ENCODE measurements at places on chromosomes 2 and 18.
A peak's percentile ranks its signal among the peaks of the same experiment; 100 is the strongest.

DNA sequence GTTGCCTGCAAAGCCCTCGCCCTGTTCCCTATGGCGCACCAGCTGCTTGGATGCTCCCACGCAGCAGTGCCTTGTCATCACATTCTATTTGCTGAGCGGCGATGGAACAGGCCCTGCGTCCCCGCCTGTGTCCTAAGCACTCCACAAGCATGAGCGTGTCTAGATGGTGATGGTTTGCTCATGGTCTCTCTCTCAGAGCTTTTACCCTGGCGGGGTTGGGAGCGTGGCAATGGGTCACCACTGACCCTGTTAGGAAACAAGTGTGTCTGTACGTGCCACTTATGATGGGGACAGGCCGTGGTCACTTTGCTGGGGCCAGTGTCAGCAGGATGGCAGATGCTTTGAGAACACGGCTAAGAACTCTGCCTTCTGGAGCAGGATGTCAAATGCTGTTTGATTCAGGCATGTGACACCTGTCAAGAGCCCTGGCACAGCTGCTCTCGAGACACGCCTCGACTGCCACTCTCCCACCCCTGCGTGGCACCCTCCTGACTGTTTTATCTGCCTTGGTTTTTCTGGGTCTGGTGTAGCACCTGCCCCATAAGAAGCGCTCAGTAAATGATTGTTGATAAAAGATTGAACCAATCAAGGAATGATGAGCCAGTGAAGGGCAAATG lies 44.2 kb downstream of the RRM2 start:
- DNase-seq = no peak

- DNase-seq = no peak
Observed at GRCh38 chr2:230472621-230473018, 56.6 kb downstream of the SP100 start.

DNA sequence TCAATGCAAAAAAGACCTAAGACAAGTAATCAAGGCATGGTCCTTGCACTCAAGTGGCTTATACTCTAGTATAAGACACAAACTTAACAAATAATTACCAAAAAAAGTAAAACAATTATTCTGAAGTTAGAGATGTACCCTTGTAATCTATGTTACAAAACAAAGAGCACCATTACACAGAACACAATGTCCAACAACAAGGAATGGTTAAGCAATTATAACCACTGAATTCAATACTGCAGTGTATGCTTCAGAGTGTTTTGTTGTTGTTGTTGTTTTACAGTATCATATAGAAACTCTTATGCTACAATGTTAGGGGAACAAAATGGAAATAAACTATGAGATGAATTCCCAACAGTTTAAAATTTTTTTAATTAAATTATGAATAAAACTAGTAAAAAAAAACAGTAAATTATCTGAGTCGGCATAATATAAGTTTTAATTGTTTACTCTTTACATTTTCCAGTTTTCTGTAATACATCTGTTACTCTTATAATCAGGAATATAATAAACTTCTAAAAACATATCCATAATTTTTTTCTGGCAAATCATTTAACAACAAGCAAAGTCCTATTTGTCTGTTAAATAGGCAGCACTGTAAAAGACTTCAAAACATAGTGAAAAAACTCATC lies 29.2 kb downstream of the ROCK2 start:
- DNase-seq = no peak

DNA sequence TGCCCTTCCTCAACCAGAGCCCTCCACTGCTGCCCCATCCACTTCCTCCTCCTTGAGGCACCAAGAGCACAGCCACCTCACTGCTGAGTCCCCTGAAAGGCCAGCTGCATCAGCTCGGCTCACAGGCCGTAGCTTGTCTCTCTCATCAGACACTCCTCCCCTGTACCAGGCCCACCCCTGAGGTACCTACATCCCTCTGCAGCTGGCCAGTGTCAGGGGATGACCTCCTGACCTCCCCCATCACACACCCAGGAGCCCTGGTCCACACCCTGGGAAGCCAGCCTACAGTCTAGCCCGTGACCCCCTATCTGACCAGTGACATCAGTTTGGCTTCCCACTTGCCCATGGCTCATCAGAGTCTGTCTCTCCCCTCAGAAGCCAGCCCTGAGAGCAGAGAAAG lies 205.6 kb downstream of the TNS1 start:
- no peak for DNase-seq

GRCh38 chr2:200431996-200432705 lies 77.7 kb downstream of the KCTD18 start:
- no peak for DNase-seq

GRCh38 chr2:239826376-239826775 lies 198.8 kb downstream of the NDUFA10 start:
- DNase-seq = no peak

GRCh38 chr18:59769129-59769865 lies 72.1 kb upstream of the CCBE1 start:
- no peak for DNase-seq

GRCh38 chr2:195051401-195051800 lies 605.6 kb upstream of the SLC39A10 start:
- DNase-seq = no peak

GRCh38 chr2:56347881-56348280 lies 164.1 kb downstream of the CCDC85A start:
- no peak for DNase-seq

- DNase-seq = peak; percentile 21
Observed at GRCh38 chr2:212364112-212364985, 174.3 kb downstream of the ERBB4 start.

DNA sequence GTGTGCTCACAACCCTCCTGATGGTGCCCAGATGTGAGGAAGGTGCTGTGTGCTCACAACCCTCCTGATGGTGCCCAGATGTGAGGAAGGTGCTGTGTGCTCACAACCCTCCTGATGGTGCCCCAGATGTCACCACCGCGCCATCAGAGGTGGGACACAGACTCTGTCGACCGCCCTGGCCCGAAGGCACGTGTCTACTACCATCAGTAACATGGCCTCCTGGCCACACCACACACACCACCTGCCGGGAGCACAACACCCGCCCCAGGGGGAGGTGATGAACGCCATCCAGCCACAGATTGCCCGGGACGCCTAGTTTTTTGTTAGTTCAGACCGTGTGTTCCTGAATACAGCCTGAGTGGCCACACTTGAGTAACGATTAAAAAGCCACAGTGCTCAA lies 24.5 kb downstream of the HDAC4 start:
- DNase-seq = no peak

GRCh38 chr2:62471816-62472215 lies 34.2 kb downstream of the TMEM17 start:
- no peak for DNase-seq

- DNase-seq = no peak
Observed at GRCh38 chr2:8123464-8123863, 558.4 kb upstream of the ID2 start.

DNA sequence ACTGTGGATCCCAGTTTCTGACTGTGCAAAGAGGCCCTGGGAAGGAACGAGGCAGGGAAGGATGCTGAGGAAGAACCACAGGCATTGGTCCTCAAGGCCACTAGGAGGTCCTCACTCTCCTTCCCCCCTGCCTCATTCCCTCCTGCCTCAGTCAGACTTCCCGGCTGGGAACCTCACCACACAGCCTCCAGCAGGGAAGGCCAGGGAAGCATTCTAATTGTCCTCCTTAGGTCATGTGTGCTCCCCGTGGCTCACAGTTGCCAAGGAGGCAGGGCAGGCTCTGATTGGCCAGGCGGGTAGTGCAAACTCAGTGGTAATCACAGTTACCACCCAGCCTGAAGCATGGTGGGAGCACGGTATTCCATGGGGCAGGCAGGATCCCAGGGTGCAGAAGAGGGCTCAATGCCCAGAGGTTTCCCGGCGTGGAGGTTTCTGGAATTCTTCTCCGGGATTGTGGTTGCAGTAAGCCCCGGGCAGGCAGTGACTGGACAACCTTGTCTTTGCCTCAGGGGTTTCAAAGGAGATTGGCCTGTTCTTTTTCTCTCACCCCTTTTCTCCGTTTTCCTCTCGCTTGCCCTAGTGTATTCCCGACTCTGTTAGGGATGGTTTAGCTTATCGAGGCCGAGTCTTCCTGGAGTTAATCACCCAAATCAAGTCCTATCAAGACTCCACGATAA lies 27.1 kb downstream of the FER1L5 start:
- DNase-seq = no peak

- peak; percentile 14 for DNase-seq
Observed at GRCh38 chr18:23340661-23341060, 112.4 kb upstream of the RIOK3 start.

DNA sequence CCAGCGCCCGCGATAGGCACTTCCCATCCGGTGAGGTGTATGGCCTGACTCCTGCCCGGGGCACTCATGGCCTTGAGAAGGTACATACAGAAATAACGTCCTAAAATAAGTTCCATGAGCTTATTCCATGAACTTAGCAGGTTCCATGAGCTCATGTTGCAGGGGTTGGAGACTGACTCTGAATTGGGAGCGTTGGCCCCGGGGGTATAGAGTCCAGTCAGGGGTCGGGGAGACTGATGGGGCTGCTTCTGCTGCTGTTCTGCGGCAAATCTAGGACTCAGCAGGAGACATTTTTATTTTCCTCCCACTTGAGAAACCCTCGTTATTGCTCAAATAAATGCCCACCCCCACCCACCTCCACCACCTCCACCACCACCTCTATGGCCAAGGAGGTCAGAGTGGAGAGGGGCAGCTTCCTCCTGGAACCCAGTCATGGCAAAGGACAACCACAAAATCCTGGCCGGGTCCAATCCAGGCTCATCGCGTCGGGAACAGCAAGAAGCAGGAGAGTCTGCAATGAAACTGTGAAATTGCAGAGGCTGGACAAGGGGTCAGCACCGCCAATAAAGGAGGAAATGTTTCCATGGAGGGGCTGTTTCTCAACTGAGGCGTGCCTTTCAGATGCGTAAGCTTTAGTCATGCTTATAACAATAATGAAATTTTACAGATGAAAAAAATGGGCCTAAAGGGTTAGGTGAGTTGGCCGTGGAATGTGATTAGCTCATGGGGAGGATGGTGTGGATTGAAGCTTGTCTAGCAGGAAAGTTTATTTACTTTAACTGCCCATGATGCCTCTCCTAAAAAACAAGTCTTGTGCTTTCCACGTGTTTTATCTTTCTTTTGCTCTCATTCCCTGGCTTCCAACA lies 136.6 kb upstream of the ALKAL2 start:
- DNase-seq = no peak

GRCh38 chr2:133146893-133147292 lies 421.4 kb downstream of the NCKAP5 start:
- DNase-seq = no peak

DNA sequence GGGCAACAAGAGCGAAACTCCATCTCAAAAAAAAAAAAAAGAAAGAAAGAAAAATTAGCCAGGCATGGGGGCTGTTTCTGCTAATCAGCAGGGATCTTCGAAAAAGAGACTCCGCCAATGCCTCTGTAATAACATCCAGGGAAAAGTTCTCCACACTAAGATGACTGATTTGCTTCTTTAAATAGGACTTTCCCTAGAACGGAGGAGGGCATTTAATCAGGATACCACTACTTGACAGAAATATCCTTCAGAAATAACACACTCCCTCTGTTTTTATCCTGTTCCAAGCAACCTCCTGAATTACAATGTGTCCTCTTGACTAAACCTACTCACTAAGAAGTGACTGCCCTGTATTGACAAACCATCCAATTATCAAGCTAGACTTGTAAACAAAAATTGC lies 21.7 kb downstream of the REV1 start:
- DNase-seq = no peak

DNA sequence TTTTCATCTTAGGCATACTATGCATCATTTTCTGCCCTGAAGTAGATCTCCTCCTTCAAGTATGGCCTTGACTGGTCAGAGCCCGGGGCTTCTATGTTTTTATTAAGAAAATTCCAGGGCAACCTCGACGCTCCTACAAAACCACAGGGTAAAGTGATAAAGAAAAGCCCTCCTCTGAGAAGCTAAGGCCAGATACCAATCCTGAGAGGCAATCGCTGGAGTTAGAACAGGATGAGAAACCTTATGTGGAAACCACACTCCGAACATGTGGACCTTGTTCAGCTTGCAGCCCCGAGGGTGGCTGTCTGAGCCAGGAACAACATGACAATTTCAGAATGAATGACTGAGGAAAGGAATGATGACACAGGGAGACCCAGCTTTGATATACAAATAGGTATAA lies 35.6 kb downstream of the RMC1 start:
- no peak for DNase-seq

DNA sequence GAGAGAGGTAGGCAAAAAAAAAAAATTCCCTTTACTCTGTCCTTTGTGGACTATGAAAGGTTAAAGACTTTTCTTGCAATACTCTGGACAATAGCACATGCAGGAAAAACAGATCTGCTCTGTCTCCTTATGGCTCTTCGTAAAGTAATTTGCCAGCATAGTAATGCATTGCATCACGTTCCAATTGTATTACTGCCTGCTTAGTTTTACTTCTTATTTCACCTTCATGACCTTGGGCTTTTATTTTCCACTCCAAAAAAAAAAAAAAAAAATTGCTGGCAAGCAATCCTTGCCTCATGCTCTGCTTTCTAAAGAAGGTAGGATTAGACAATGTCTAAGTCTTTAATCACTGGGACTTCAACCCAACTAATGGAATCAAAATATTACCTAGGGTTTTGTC lies 1802.7 kb downstream of the SUCLG1 start:
- no peak for DNase-seq

GRCh38 chr2:71801969-71802368 lies 345.7 kb downstream of the CYP26B1 start:
- DNase-seq = peak; percentile 87

- DNase-seq = peak; percentile 66
Observed at GRCh38 chr18:77407733-77408132, 158.1 kb downstream of the GALR1 start.

DNA sequence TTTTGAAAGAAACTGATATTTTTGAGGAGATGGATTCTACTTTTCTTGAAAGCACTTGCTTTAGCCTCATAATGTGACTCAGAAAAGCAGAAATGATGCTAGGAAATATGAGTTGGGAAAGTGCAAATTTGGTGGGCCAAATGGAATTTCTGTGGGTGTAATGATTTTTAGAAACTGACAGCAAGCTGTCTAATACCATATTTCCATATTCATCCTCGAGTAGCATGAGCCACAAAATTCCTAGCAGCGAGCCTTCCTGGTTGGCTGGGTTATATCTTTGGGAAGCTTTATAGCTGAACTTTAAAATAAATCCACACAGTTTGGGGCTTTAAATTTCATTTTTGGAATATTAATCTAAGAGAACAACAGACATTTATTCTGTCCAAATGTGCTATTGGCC lies 190.0 kb downstream of the DSC3 start:
- DNase-seq = no peak

- DNase-seq = peak; percentile 59
Observed at GRCh38 chr2:121804340-121804739, 48.9 kb downstream of the TSN start.

DNA sequence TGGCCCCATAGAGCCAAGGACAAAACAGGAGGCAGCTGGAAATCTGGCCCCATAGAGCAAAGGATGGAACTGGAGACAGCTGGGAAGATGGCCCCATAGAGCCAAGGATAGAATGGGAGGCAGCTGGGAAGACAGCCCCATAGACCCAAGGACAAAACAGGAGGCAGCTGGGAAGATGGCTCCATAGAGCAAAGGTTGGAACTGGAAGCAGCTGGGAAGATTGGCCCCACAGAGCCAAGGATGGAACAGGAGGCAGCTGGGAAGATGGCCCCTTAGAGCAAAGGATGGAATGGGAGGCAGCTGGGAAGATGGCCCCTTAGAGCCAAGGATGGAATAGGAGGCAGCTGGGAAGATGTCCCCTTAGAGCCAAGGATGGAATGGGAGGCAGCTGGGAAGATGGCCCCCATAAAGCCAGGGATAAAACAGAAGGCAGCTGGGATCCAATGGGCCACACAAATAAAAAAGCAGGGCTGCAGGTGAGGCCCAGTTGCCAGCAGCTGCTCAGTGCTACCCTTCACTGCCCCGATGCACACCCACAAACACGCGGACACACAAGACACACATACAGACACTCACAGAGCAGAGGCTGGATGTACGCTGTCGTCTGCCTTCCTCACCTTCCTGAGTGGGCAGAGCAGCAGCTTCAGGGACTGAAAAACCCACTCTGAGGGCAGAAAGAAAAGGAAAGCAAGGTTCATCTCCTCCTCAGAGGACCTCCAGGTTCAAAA lies 505.4 kb upstream of the MYT1L start:
- DNase-seq = no peak
